ENCODE measurements at places on chromosomes 1 and 21.

DNA sequence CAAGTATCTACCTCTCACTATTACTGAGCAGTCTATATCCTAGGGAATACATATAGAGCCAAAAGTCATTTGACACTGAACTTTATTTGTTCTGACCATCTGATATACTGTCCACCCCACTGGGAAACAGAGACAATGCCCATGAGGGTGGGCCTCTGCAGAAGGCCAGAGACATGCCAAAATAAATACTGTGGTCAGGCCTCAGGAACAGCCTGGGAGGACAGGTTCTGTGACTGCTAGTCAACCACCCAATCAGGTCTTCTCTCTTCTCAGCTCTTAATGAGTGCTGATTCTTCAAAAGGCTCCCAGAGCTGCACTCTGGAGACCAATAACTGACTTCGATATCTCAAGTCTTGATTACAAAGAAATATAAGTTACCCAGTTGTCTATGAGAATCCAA, 5.5 kb upstream of the ANKRD35 start:
- DNase-seq = no peak

DNA sequence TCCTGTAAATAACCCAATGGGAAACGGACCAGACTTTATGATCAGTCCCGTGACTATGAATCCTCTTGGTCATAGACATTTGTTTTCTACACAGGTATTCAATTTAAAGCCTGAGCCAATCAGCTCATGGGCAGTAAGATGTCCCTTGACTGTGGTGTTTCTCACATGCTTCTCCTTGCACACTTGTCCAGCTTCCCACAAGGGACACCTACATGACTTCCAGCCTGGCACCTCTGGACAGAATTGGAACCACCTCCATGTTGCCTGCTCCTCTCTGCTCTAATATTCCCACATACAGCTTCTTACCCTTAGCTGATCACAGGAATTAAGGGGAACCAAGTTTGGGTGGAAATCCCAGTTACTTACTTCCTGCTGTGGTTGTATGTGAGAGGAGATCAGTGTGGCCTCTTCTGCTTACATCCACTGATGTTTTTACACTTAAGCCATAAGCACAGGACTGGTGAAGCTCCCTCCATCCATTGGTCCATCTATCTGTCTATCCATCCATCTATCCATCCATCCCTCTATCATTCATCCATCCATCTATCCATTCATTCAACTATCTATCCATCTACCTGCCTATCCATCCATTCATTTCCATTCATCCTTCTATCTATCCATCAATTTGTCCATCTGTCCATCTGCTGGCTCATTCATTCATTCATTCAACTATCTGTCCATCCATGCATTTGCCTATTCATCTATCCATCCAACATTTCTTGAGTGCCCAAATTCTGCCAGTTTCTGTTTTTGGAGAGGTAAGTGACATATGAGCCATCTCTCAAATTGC, 16.4 kb downstream of the RUNX1 start:
- DNase-seq = no peak

GRCh38 chr1:228166170-228166936, 749 bp downstream of the IBA57 start:
- peak; percentile 65 for DNase-seq

- no peak for DNase-seq
Observed at GRCh38 chr21:36209626-36210171, 53.1 kb downstream of the DOP1B start.

DNA sequence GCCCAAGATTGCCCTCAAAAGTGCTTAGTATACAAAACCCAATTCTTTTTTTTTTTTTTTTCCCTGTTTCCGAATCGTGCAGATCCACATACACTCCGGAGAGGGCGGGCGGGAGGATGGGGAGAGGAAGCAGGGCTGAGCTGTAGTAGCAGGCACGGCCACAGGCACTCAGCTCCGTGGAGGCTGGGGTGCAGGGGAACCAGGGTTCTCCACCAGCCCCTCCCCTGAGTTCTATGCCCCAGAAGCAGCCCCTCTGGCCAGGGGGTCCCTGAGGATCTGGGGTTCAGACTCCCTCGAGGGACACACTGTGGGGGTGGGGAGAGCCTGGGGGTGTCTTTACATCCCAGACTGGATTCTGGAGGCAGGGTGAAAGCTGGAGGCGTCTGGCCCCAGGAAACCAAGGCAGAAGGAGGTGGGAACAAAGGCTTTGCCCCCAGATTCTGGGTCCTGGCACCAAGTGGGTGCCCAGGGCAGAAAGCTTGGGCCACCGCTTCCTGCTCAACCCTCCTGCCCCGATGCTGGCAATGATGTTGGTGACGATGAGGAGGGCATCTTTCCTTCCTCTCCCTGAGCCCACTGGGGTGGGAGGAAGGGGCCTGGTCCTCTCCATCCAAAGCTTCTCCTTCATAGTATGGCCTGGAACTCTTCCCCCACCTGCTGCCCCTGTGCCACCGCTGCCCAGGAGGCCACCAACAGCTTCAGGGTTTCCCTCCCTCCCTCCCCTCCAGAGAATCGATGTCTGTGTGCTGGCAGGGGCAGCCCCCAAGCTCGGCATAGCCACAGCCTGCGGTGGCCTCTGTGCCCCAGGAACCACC, 106.4 kb upstream of the TARDBP start:
- DNase-seq = no peak

- no peak for DNase-seq
Observed at GRCh38 chr1:178899402-178899801, 28.5 kb upstream of the ANGPTL1 start.

- DNase-seq = no peak
Observed at GRCh38 chr1:226529891-226530290, 18.7 kb upstream of the STUM start.

DNA sequence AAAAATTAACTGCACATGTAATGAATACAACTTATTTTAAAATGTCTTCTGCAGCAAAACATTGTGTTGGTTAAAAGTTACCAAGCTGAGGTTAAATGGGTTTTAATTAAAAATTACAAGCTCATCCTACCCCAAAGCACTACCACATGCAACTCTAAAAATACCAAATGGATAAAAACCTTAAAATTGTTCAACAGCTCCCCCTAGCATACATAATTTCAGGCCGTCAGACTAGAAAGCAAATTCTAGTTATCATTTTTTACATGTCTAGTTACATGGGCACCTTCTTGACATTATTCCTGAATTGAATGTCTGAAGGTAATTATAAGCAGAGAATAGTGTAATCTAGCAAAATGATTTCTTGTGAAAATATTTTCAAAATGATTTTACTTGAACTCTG, 176.5 kb downstream of the C1orf21 start:
- DNase-seq = no peak

- DNase-seq = no peak
Observed at GRCh38 chr1:54745274-54745673, 19.0 kb downstream of the PARS2 start.

DNA sequence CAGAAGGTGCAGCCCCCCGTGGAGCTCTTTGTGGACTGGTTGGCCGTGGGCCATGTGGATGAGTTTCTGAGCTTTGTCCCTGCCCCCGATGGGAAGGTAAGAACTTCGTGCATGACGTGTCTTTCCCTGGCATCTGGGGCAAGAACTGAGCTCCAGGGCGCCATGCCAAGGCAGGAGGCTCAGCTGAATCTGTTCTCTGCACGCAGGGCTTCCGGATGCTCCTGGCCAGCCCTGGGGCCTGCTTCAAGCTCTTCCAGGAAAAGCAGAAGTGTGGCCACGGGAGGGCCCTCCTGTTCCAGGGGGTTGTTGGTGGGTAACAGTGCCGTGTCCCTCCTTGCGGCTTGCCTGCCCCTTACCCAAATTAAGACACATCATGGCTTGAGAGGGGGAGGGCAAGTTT, 27.7 kb downstream of the PADI3 start:
- no peak for DNase-seq

GRCh38 chr1:186112280-186112679, 262.8 kb downstream of the TPR start:
- DNase-seq = no peak

DNA sequence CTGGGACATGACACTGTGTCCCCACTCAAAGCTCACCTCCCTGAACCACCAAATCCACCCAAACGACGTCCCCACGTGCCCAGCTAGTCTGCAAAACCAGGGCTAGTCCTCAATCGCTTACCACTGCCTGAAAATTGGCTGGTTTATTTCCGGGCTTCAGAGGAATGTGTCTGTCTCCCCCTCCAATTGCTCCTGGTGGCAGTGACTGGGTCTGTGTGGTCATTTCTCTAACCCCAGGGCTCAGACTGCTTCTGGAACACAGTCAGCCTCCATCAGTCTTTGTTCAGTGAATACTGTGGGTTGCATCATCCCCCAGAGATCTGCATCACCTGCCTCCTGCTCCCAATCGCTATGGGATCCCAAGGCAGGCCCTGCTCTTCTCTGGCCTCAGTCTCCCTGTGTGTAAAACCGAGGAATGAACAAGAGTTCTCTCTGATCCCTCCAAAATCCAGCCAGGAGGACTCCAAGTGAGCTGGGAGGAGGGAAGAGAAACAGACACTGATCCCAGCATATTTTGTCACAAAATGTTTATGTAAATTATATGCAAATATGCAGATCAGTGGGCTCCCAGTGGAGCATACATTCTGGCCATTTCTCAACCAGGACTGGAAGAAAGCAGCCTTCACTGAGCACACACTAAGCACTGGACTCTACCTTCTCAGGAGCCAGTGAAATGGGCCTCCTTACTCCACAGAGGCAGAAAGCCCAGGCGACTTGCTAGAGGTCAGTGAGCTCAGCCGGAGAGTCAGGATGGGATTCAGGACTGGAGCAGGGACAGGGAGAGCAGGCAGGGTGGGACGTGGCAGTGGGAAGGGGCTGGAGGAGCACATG, 20.9 kb downstream of the SDC3 start:
- no peak for DNase-seq

- DNase-seq = no peak
Observed at GRCh38 chr1:181356505-181357340, 126.6 kb upstream of the CACNA1E start.

DNA sequence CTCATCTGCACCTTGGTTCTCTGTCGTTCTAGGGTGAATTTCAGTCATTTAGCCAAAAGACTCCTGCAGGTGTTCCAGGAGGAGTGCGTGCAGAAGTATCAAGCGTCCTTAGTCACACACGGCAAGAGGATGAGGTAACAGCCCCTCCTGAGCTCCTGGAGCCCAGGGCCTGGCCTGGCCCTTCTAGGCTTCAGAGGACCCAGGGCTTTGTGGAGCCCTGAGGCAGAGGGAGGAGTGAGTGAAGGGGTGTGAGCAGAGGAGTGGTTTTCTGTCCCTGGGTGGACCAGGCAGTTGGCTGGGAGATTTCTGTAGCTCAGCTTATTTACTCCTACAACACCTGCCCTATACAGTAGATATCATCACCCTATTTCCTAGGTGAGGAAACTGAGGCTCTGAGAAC, 15.7 kb upstream of the RASSF5 start:
- no peak for DNase-seq

- DNase-seq = no peak
Observed at GRCh38 chr1:77636864-77637263, 45.6 kb downstream of the ZZZ3 start.

- no peak for DNase-seq
Observed at GRCh38 chr1:5926686-5927435, 65.4 kb downstream of the NPHP4 start.
